Stimulated activated CD8-positive, alpha-beta memory T cell treated with anti-CD3 and anti-CD28 coated beads, Interleukin-7, amount 100 ng/mL, for 48 hours (primary cell): ENCODE measurements at places on chromosomes 4 and X.

DNA sequence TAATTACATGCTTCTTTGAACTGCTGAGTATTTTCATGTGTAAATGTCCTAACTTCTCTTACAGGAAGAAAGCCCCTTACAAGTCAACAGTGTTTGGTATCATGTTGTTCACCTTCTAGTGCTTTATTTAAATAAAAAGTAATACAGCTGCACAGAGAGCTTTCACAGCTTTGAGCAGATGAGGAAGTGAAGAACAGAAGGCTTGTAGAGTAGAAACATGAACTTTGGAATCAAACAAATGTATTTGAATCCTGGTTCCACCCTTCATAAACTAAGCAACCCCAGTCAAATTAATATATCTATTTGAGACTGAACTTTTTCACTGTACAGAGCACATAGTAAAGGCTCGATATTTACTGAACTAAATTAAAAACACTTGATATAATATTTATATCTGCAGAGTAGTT, 120.5 kb downstream of the CAMK2D start:
- no peak for DNase-seq

GRCh38 chr4:142287371-142287770, 558.7 kb downstream of the INPP4B start:
- no peak for DNase-seq

- DNase-seq, result no peak
These were observed 1074.5 kb upstream of the PRKX start for GRCh38 chrX:4787971-4788370.

GRCh38 chrX:128106630-128107029, 54.4 kb upstream of the ACTRT1 start:
- no peak for DNase-seq

DNA sequence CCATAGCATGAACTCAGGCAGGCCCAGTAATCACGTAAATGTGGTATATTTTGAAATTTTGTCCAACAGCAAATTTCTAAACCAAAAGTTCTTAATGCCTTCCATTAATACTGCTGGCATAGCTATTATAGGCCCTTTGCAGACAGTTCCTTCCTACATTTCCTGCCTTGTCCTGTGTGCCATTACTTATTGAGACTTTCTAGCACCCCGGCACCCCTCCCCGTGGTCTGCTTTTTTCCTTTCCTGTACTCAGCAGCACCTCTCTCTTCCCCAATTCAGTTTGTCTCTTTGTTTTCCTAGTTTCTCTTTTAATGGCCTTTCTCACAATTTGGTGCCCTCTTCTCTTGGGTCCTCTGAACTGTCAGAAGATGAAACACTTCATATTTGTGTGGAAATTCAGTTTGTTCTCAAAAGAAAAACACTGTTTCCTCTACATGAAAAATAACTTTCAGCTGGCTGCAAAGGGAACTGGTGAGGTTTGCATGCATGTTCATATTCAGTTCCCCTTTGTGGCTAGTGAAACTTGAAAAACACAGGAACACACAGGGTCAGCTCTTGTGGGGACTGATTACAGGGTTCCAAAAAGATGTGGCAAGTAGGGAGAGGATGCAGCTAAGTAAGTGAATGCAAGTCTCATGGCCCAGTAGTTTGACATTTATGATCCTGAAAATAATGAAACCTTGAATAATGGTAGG, 17.1 kb downstream of the GPR34 start:
- no peak for DNase-seq

DNA sequence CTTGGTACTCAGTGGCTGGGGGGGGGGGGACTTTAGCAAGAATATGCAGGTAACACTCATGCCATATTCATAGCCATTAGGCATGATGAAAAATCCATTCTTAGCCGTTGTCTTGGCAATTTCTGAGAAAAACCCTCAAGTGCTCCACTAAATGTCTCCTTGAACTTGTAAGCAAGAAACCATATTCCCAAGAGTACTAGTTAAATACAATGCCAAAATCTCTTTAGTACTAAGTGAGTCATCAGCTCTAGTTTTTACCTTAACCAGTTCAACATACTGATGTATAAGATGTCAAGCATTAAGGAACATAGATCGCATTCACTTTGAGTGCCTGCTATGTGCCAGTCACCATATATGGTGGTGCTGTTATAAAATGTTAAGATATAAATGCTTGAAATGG, 27.5 kb downstream of the UBE2D3 start:
- DNase-seq, result no peak

- DNase-seq, result no peak
These were observed 9.4 kb downstream of the LETM1 start for GRCh38 chr4:1846580-1846979.

DNA sequence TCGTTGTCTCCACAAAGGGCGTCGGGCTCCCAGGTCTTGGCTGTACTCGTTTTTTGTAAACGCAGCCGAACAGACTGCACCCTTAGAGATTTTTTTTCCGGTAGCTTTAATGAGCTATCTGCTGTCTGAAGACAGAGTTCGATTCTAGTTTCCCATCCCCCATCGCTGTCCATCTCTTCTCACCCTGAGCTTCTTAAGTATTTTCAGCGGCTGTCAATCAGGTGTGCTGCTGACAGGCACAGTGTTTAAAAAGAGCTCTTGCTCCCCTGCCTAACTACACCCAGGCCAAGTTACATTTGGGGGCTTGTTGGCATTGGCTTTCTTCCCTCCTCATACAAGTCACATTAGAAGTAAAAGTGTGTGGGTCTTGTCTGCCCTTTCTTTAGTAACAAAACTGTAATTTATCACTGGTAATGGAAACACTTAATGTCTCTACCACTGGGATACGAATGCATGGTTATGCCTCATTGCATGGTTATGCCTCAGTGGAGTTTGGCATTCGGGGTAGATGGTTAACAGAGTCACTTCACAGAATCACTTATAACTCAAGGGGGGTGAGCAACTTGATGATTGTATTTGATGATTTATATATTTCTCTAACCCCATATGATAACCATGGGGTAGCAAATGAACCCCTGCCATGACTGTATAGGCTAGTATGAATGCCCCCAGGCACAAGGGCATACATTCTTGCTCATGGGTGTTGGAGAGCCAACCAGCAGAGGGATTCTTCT, 1.4 kb upstream of the ARHGAP6 start:
- DNase-seq, result no peak

DNA sequence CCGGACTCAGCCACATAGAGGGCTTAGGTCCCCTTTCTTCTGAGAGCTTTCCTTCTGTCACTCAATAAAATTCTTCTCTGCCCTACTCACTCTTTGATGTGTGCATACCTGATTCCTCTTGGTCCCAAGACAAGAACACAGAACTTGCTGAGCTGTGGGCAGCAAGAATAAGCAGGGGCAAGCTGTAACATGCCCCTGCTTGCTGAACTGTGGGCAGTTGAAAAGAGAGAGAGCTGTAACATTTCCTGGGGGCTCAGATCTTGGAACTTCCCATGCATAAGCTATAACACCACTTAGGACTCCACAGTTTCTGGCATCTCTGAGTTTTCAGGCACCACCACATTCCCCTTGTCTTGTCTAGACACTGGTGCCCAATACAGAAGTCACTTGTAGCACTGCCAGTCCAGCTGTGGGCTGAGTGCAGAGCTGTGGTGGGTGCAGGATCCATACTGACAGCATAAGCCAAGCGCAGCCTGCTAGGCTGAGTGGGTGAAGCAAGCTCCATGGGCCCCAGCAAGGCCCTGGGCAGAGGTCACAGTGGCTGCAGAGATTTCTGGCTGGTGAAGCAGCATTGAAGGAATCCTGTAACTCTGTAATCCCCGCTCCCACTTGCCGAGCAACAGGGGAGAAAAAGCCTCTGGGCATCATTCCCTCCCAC, 241.2 kb downstream of the PCDH10 start:
- no peak for DNase-seq

- DNase-seq, result no peak
These were observed 10.2 kb downstream of the CRLF2 start for GRCh38 chrX:1202251-1202650.

GRCh38 chr4:10893395-10893794, 208.8 kb upstream of the CLNK start:
- DNase-seq, result no peak

DNA sequence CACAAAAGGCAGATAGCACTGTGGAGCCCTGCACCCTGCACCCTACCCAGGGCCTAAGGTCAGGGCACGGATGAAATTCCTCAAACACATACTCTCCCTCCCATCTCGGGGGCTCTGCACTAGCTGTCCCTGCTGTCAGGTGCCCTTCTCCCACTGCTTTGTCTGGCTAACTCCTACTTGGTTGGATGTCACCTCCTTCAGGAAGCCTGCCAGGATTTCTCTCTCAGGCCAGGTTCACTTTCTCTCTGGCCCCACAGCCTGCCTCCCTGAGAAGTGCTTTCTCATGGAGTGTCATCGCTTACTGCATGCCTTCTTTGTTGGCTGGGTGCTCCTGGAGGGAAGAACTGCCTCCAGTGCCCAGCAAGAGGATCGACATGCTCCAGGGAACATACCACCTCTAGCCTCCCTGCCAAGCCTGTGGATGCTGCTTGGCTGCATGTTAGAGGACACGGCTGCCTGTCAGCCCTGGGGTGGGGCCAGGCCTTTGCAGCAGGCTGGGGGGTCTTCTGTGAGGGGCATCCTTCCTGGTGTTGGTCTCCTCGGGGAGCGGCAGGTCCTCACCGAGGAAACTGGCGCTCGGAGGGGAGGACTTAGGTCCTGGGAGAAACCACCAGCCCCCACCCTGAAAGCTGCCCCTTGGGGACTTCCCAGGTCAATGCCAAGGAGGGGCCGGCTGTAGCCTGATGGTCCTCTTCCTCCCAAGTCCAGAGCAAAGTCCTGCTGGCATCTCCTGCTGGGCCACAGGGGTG, 15.0 kb downstream of the ABLIM2 start:
- no peak for DNase-seq

DNA sequence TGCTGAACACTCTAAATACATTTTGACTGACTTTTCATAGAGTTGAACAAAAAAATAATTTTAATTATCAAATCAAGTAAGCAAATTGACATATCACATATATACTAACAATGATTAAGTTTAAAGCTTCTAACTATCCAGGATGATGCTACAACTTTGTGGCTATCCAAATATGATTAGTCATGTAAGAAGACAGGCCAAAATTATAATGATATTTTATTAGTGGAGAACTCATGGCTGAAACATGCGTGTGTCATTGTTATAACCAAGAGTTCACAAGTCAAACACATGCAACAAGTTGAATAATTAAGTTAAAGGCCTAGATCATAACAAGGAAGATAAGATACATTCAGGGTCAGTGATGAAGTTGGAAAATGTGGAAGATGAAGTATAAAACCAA, 346.8 kb downstream of the FSTL5 start:
- no peak for DNase-seq

DNA sequence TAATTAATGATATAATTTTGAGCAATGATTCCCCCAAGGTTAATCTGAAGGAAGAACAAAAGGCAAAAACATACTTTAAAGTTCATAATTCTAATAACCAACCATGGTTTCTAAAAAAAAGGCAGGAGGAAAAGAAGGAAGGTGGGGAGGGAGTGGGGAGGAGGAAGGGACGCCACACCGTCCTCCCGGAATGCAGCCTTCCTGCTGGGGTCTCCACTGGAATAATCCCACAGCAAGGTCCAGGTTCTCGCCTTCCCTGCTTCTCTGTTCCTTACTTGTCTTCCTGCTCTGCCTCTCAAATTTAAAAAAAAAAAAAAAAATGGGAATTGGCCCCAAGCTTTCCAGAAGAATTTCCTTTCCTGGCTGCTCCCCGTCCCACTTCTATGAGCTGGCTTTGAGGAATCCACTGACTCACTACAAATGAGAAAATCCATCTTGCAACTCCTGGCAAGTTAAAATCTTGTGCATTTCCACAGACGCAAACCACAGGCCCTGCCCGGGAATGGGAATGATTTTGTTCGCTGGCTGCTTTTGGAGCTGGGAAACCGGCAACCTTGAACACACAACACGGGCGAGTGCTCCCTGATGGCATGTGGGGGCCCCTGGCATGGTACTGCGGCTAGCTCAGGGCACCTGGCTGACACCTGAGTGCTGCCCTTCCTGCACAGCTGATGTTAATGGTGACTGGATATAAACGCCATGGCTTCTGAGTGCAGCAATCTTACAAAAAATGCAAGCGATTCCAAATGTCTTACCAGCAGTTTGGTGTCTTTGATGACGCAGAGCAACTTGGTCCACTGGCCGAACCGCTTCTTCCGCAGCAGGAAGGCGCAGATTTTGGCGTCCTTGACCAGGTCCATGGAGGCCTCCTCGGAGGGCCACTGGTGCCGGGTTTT, 97.0 kb downstream of the AFAP1 start:
- no peak for DNase-seq

- no peak for DNase-seq
These were observed 61.1 kb upstream of the DCTD start for GRCh38 chr4:182978152-182978827.

DNA sequence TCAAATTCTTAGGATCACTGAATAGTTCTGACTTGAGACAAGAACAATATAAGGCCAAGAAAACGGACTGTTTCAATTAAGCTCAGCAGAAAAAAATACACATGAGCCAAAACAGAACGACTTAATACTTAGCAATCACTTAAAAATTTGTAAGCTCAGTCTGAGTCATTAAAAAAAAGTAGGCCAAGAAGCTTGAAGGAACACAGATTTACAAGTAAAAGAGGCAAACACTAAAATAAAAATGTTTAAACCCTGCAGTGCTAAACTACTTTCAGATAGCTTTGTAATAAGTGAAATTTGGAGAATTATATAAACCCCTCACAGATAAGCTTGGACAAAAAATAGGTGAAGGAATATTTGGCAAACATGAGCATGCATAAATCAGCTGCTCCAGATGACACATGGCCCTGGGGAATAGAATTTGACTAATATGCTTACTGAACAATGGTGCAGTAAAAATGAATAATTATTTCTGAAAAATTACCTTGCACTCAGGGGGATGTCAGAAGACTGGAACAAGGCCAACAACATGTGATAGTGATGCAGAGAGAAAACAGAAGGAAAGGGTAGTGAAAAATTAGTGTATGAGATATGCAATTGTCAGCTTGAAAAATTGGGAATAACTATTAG, 49.6 kb downstream of the LNX1 start:
- DNase-seq, result no peak
